Dorsolateral prefrontal cortex (tissue), 122 donors: ENCODE measurements at places on chromosomes 2 and 18. TPM values are rescaled to one million over a fixed set of nuclear protein-coding genes. Genes with fewer than 3 reads are reported as not detected.

DNA sequence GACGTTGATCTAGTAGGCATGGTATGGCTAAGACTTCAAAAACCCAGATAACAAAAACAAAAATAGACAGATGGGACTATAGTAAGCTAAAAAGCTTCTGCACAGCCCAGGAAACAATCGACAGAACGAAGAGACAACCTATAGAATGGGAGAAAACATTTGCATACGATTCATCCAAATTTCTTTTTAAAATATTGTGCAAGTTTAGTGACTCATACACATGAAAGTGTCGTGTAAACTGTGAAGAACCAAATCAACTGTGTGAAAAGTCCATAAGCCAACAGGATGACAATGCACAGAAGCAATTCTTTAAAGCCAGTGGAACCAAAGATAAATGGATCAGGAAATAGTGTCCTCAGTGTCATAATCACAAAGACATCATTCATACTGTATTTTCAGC lies 671.1 kb downstream of the RNF144A start:
- no peak for DNase-seq

DNA sequence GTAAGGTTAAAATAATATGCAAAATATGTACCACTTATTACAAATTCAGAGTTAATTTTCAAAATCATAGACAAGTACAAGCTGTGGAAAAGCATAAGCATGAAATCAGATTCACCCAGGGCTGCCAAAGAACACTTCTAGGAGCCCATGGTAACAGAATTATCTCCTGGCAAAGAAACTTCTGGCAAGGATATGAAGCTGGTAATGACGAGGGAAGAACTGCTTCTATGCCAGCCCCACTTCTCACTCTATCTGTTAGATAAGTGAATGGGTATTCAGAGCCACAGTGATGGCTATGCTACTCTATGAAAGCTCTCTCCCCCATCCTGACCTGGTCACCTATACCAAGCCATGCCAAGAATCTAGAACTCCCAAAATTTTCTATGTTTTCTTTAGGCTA lies 36.9 kb upstream of the PDE1A start:
- peak; percentile 53 for DNase-seq

DNA sequence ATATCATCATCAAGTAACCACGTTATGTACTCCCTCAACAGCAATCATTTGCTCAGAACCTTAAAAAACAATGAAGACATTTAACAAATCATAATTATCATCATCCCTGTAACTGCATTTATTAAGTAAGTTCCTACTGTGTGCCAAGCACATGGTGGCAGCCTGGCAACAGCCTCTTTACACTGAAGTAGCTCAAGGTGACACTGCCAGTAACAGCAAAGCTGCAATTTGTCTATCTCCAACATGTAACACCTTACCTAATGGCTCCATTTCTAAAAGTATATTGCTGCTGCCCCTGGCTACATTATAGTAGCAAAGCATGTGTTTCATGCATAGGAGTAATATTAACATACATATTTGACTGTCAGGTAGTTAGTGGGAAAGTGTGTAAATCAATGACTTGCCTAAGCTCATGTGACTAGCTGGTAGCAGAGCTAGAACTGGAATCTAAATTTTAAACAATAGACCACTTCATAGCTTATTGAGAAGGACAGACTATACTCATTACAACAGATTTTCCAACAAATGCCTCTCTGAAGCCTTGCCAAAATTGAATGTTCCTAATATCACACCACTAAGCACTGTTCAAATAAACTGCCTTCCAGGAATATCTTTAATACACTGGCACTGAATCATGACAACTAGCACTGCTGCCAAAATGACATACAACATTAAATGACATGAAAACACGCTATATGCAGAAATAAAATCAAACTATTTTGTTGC lies 86.7 kb downstream of the L3MBTL4 start:
- DNase-seq: no peak

GRCh38 chr18:35205199-35205712 lies 35.6 kb upstream of the ZNF397 start:
- DNase-seq: no peak

GRCh38 chr2:25304321-25304720 lies 37.4 kb downstream of the DNMT3A start:
- DNase-seq: no peak

DNA sequence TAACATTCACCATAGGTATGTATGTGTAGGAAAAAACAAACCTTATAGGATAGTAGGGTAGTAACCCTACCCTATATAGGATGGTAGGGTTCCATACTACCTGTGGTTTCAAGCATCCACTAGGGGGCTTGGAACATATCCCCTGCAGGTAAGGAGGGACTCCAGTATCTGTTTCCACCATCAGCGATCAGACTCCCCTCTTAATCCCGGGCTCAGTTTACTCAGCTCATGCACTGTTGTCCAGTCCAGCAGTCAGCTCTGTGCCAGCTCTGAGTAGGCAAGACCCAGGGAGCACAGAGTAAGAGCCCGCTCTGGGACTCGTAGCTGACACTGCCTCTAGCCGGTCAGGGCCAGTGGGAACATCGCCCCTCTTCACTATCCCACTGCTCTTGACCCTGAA lies 61.7 kb downstream of the MEX3C start:
- no peak for DNase-seq

DNA sequence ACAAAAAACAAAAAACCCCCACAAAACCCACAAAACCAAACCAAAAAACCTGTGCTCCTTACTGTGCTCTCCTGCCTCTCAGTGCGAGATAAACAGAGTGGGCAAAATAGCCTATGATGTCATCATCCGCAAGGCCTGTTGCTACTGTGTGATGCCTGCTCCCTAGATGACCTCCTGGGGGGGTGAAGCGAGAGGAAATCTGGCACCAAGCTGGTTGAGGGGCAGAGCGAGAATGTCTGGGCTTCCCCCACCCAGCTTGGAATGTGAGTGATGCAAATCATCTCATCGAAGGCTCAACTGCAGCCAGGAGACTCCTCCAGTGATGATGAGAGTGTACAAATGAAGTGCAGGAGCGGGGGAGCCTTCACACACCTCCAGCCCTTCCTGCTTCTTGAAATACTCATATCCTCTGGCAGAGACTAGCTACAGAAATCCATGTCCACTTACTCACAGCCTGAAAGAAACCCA lies 57.7 kb upstream of the MAP4K3 start:
- peak; percentile 66 for DNase-seq

DNA sequence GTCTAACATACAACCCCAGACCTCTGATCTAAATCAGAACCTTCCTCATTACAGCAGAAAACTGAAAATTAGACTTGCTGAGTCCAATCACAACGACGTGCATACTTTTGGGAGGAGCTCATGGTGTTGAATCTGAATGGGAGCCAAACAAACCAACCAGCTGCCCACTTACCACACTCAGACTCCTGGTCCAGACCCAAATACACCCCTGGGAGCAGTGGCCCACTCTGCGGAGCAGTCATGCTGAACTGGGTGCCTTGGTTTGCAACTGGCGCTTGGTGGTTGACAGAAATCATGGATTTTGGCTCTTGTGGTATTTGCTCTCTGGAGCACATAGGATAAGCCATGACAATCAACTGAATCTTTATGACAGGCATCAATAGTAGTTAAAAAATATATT lies 253.6 kb upstream of the TNP1 start:
- DNase-seq: no peak

The SPRED2 gene
- 64.7 TPM for total RNA-seq

The NETO1 gene
- total RNA-seq: 123 TPM

The MBOAT2 gene
- total RNA-seq: 54.2 TPM

The YPEL5 gene
- 184 TPM for total RNA-seq

The GALR1 gene
- total RNA-seq: 1.5 TPM
